ENCODE measurements at places on chromosomes 7 and 10.

DNA sequence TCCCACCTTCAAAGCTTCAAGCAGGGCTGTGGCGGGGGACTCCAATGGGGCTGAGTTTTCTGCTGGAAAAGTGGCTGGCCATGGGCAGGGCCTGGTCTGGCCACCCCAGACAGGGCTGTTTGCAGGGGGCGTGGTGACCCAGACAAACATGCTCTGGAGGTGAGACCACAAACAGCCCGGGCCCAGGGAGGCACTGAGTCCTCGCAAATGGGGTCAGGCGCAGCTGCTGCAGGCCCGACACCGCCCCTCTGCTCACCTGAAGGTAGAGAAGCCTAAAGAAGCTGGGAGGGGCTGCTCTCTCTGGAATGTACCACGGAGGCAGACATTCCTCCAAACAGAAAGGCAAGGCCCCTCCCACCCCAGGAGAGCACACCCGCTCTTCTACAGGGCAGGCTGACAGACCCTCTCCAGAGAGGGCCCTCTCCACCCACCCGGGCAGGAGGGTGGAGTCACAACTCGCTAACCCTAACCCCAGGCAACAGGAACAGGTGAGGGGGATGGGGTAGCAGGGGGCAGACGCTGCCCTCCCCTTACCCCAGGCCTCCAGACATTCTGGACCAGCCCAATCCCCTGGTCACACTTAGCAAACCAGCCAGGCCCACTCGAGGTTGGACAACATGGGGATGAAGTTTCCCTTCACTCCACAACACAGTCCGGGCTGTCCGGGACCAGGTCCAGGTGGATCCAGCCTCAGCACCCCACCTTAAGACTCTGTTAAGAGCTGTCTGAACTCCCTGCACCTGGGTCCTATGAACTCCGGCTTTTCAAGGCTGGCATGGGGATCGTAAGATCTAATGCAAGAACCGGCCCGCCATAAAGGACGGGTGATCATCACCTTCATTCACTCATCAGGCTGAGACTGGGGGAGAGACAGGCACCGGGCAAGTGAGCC lies 32.3 kb downstream of the OAT start:
- DNase-seq: no peak

DNA sequence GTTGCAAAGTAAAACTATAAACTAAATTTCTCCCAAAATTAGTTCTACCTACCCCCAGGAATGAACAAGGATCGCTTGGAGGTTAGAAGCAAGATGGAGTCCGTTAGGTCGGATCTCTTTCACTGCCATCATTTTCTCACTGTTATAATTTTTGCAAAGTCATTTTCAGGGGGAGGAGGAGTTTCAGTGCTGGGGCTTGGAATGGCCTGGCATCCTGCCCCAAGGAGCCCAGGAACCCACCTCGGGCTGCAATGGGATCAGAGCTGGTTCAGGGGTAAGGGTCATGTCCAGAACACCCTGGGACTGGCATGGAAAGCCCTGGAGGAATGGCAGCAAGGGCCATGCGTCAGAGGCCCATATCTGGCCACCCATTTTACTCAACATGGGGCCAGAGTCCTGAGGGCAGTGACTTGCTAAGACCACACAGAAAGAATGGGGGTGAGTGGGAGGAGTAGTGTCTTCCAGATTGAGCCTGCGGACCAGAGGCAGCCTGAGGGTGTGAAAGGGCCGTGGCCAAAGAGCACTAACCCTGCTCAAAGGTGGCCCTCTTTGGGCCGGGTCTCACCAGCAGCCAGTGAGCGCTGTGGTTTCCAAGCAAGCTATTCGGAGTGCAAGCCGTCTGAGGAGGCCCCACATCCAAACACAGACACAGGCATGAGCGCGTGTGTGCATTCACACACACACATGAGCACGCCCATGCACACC lies 31.8 kb downstream of the GPRIN2 start:
- DNase-seq: no peak

GRCh38 chr7:127934711-127935110 lies 96.5 kb downstream of the LRRC4 start:
- DNase-seq: no peak

- no peak for DNase-seq
Observed at GRCh38 chr10:30742471-30742870, 112.9 kb upstream of the LYZL2 start.
